ENCODE measurements at places on chromosomes 3 and 15. TPM values are rescaled to one million over a fixed set of nuclear protein-coding genes. Genes with fewer than 3 reads are reported as not detected.

Gene SLC27A2
- total RNA-seq, result 0.12 TPM

Gene PRR20G
- total RNA-seq, result not detected

Gene ST8SIA2
- total RNA-seq, result 14.3 TPM

Gene DNAH1
- 2.8 TPM for total RNA-seq

GRCh38 chr3:185778094-185778493 lies 46.7 kb downstream of the IGF2BP2 start:
- DNase-seq, result no peak

DNA sequence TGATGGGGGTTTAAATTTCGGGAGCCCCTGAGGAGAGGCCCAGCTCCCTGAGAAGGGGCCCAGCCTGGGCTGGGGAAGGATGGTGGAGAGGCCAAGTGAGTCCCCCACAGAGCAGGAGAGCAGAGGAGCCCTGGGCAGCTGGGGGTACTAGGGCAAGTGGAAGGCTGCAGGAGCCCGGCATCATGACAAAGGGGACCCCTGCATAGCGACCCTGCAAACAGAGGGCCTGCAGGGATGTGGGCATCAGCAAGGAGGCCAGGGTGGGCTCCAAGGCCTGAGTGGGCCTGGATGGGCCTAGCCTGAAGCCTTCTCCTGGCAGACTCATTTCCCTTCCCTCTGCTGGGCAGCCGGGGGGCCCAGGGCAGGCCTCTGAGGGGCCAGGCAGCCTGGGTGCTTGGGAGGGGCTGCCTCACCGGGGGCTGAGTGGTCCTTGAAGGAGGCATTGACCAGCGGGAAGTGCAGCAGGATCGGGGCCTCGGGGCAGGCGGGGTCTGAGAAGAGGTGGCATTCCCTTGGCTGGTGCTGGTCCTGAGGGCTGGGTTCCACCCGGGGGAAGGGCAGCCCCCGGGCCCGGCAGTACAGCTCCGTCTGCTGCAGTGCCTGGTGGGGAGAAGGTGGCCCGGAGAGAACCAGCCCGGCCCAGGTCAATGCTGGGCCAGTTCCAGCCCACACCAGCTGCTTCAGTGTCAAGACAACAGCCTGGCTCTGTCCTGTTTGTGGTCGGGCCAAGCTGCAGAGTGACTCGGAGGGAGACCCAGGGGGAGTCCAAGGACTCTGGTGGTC lies 24.7 kb downstream of the PLA2G4D start:
- no peak for DNase-seq

GRCh38 chr3:57009367-57009766 lies 51.1 kb upstream of the SPATA12 start:
- no peak for DNase-seq

DNA sequence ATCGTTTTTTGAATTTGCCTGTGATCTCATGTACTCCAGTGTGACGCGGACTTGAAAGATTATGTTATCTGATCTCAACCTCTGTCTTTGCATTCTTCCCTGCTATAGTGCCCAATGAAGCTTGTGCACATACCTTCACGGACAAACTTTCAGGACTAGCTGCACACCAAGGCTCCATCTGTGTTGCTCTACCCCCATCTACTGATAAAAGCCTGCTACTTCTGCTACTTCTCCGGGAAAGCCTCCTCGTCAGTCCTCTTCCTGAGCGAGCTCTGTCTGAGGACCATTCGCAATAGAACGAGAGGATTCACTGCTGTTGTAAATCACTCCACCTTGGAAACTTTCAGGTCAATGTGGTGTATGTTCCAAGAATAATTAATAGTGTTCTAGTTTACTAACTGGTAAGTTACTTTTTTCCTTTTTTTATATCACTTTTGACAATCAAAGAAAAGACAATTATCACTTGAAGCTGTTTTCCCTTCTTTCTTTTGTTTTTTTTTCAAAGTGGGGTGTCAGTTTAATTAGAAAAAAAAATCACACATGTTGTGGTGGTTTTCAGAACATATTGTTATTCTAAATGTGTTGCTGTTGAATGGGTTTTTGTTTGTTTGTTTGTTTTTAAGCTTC lies 217.6 kb downstream of the ARRDC4 start:
- DNase-seq, result peak; percentile 22

- no peak for DNase-seq
Measured at GRCh38 chr3:31096661-31097395, 202.4 kb upstream of the GADL1 start.

DNA sequence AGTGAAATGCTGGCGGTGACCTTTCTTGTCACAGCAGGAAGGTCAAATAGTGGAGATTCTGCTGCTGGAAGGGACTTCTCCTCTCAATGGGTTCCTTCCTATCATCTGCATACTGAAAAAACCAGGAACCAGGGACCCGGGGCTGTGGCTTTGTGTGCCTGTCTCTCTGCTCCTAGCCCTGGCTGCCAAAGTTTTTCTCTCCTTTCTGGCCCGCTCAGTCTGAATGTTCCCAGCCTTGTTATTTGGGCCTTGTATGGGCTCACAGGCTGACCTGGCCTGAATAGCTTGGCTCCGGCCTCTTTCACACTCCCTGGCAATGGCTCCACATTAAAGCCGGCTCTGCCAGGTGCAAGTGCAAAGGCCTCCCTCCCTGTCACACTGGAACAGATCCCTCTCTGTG lies 94.7 kb downstream of the LRIG1 start:
- DNase-seq, result no peak

- DNase-seq, result no peak
Measured at GRCh38 chr3:109026821-109027220, 73.1 kb upstream of the GUCA1C start.
